ENCODE measurements at places on chromosomes 12 and 14. TPM values are rescaled to one million over a fixed set of nuclear protein-coding genes. Genes with fewer than 3 reads are reported as not detected.

GRCh38 chr14:36874396-36875138, 212.9 kb downstream of the PAX9 start:
- no peak for DNase-seq

The GZMH gene
- 981 TPM for polyA plus RNA-seq

The FOXN3 gene
- polyA plus RNA-seq: 150 TPM

GRCh38 chr14:72472845-72473244, 421.1 kb downstream of the DPF3 start:
- DNase-seq: no peak

DNA sequence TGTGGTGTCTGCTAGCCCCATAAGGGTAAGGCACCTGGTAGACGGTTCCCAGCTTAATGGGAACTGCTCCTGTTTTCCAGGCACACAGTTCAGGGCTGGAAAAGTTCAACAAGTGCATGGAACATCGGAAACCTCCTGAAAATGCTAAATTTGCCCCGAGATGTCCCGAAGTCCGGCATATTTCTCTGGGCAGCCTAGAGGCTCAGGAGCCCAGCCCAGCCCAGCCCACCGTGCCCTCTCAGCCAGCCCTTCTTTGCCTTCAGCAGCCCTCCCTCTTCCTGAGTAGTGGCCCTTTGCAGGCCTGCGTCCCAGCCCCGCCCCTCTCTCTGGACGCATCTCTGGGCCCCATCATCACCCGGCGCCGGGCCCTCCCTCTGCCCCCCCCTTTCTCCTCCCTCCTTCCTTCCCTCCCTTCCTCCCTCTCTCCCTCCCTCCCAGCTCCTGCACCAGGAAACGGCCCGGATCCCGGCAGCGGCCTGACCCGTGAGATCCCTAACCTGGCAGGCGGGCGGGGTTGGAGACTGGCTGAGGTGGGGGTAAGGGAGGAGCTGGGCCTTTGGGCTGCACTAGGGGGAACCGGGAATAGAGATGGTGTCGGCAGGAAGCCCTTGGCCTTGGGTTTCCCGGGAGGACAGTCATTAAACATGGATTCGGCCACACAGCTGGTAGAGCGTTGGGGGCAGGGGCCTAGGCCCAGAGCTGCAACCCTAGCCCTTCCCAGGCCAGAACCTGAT, at the start of gene BCL2L2:
Gene BCL2L2, plus strand, starts transcription at position 422 of the 734 bp plus-strand sequence. CDS start 935 bp downstream, outside the sequence.
- DNase-seq: peak; percentile 58

DNA sequence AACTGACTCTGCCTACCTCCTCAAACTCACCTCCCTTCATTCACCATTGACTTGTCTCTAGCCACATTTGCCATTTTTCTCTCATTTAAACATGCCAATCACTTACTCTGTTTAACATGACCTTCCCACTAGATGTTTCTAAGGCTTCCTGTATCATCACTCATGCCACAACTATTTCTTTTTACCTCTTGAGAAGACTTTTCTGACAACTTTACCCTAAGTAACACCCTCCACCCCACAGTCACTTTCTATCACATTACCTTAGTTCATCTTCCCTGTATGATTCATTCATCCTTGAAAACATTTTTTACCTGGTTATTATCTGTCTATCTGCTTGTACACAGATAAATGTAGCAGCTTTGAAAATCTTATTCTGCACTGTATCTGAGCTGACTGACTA, 19.4 kb downstream of the PLCZ1 start:
- DNase-seq: no peak

DNA sequence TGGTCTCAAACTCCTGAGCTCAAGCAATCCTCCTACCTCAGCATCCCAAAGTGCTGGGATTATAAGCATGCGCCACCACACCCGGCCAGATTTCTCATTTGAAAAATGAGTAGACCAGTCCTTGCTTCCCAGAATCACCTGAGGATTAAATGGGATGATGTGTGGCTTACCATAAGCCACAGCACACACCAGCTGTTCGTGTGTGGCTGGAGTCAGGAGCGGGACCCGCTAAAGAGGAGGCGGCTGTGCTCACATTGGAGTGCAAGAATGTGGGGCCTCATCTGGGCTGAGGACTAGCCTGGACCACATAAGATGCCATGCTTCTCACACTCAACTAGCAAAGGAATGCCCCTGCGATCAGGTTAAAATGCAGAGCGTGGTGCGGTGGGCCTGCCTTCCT, 6.7 kb upstream of the ALDH2 start:
- DNase-seq: no peak

DNA sequence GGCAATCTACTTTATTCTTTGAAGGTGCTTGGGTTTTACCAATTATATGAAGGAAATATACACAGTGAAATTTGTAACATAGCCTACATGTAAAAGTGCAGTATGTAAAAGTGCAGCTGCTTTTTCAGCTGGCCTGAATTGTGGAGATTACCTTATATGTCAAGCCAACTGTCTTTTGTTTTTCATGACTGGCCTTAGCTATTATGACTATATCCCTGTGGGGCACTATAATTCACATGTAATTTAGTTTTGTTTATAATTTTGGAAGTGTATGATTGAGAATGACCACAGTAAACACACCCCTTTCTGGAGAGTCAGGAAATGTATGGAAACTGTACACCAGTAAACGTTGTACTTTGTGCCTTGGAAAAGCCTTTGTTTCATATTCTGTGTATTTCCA, 435.0 kb upstream of the STXBP6 start:
- DNase-seq: no peak

The C12orf56 gene
- not detected for polyA plus RNA-seq

DNA sequence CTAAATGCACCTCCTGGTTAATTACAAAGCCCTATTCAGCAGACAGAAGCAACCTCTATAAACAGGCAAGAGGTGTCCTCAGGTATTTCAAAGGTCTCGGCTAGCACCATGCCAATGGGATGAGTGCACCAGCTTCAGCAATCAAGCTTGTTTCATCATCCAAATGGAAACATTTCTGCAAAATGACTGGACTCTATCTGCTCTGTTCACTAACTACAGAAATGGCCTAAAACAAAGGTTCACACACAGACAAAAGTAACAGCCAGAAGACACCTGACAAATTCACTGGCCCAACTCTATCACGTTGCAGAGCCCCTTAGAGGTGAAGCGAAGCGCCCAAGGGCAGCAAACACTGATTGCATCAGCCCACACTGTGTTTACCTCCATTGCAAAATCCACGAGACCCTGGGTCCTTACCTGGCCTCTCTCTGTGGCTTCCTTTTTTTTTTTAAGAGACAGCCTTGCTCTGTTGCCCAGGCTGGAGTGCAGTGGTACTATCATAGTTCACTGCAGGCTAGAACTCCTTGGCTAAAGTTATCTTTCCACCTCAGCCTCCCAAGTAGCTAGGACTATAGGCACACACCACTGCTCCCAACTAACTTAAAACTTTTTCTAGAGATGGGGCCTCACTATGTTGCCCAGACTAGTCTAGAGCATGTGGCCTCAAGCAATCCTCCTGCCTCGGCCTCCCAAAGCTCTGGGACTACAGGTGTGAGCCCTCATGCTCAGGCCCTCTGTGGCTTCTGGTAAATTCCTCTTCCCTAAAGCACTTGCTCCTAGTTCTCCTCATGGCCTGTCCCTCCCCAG, 8.5 kb upstream of the SYNE3 start:
- no peak for DNase-seq

- DNase-seq: no peak
Observed at GRCh38 chr14:66601932-66602578, 94.1 kb downstream of the GPHN start.

DNA sequence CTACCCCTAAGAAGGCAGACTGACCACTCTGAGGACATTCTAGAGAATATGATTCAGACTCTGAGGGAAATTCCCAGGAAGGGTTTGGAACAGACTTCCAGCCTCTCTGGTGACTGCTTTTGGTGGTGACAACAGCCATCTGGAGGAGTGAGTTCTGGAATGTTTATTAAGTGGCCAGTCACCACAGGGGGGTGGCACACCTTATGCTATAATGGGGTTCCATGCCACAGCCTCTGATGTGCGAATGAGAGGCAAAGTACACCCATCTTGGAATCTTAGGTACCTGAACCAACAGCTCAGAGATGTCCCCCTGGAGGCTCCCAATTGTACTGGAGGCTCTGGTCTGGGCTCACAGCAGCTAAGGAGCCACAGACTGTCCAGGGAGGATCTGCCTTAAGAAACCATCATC, 9.5 kb upstream of the TINF2 start:
- no peak for DNase-seq

The VPS29 gene
- polyA plus RNA-seq: 206 TPM

The HNF1A gene
- not detected for polyA plus RNA-seq

DNA sequence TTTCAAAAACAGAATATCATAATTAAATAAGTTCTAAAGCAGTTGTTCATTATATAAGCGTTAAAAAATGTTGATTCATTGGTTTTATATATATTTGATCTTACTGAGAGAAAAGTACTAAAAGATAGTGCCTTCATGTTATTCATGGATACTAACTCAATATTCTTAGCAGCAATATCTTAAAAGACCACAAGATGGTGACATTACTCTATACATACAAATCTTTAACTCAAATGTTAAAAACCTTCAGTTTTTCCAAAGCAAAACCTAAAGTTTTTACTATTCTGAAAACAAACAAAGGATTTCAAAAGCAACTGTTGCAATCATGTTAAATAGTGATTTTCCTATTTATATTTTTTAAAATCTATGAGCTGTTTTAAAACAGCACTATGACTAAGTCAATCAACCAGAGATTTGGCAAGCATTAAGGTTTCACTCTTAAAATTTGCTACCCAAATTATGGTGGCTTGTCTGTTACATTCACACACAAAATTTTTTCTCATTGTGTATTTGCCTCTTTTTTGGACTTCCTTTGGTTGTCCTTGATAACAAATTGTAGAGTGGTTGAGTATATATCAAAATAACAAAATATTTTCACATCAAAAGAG, 50.1 kb upstream of the RERGL start:
- DNase-seq: no peak

GRCh38 chr14:53390008-53390407, 236.9 kb upstream of the DDHD1 start:
- DNase-seq: no peak

The PLEKHD1 gene
- polyA plus RNA-seq: 0.08 TPM

DNA sequence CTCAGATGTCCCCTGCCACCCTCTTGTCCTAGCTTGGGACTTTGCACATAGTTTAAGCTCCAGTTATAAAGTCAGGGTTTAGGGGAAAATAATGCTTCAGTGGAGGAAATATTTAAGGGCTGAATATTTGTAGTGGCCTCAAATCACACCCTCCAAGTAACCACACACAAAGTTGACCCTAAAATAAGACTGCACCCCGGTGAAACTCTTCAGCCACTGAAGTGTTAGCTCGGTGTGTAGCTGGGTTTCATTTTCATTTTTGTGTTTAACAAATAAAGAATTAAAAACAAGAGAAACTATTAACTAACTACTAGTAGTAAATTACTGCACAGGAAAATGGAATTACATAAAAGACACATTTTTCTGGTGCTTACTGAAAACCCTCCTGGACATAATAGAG, 14.8 kb upstream of the BCL11B start:
- DNase-seq: peak; percentile 61

DNA sequence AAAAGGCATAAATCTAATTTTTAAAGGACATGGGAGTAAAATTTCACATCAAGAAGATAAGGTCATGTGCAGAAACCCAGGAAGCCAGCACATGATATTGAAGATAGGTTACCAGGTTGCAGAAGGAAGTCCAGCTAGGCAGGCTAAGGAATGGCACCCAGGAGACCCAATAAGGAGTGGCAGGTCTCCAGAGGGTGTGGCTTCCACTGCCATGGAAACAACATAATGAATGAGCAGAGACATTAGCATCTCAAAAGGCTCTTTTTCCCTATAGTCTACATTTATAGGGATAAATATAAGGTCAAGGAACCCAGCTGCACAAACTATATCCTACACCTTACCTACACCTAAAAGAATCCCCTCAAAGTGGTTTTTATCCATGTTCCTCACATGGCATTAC, 275.9 kb downstream of the RPS29 start:
- DNase-seq: no peak

The CLEC6A gene
- not detected for polyA plus RNA-seq

The SIRT4 gene
- polyA plus RNA-seq: 1.9 TPM

DNA sequence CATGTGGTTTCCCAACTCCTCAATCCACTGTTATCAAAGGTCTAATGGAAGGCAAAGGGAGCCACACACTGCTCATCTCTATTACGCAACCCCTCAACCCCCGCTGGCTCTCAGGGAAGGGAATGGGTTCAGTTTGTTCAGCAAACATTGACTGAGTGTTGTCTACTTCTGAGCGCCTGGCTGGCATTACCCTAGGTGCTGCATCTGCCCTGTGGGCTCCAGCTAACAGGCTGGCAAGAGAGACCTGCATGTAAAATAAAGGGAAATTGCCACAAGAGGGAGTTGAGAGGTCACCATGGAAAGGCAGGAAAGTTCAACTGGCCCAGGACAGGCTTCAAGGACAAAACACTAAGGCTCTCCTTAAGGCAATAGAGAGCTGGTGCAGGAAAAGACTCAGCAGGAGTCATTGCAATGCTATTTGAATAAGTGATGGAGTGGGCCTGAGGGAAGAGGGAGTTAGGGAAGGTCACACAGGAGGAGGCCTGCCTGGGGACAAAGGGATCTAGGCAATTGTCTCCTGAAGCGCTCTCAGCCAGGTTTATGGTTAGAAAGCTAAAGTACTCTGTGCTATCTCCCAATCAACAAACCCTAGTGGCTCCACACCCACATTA, 5.5 kb upstream of the ZNF740 start:
- DNase-seq: no peak

The RFLNA gene
- polyA plus RNA-seq: not detected

The SPIC gene
- polyA plus RNA-seq: not detected

The DGKA gene
- polyA plus RNA-seq: 38.1 TPM

DNA sequence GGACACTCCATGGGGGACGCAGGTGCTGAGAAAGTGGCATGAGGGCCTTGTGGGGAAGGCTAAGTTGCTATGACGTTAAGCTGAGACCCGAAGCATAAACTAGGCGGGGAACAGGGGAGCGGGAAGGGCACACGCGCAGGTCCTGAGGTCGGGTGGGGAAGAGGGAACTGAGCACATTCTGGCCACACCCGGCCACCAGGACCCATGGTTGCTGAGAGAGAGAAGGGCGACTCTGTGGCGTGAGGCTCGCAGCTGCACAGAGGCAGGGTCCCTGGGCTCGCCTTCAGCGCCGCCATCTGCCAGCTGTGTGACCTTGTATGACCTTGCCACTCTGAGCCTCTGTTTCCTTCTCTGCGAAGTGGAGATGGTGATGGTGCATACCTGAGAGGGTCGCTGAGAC, 182.5 kb downstream of the PHETA1 start:
- no peak for DNase-seq

The ARHGAP9 gene
- polyA plus RNA-seq: 163 TPM

- DNase-seq: no peak
Observed at GRCh38 chr12:46208370-46208769, 60.5 kb downstream of the SLC38A1 start.

The TMEM132C gene
- polyA plus RNA-seq: 0.24 TPM

DNA sequence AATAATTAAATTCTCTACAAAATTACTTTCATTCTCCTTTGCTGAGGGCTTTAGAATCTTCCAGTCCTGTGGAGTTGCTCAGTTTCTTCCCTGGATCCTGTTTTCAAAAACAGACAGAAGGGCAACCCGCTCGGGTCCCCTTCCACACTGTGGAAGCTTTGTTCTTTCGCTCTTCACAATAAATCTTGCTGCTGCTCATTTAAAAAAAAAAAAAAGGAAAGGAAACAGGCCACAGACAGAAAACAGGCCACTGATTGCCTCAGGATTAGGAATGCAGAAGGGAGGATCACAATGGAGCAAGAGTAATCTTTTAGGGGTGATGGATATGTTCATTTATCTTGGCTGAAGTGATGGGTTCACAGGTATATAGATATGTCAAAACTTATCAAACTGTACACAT, 29.5 kb upstream of the HIGD1C start:
- DNase-seq: no peak

GRCh38 chr12:89163918-89164317, 188.4 kb downstream of the DUSP6 start:
- DNase-seq: no peak

All from immature natural killer cell (primary cell).